Stimulated activated CD8-positive, alpha-beta memory T cell treated with anti-CD3 and anti-CD28 coated beads, Interleukin-7, amount 100 ng/mL, for 1 hour (primary cell): ENCODE measurements at places on chromosomes 7 and 10.

DNA sequence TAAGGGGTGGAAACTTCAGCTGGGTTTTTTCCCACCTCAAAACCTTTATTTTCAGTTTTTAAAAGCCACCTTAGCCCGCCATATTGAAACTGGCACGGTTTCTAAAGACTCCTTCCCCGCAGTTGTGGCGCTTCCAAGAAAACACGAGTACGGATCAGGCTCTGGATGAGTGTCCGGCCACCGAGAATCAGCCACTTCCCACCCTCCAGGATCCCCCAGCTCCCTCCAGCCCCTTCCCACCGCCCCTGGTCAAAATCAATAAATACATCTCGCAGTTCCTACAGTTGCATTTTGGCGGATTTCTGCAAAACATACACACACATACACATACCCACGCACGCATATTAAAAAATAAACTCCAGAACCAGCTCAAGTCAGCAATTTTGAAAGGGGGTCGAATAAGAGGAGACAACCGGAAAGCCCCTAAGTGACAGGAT, 1.1 kb downstream of the SFMBT2 start:
- no peak for DNase-seq

DNA sequence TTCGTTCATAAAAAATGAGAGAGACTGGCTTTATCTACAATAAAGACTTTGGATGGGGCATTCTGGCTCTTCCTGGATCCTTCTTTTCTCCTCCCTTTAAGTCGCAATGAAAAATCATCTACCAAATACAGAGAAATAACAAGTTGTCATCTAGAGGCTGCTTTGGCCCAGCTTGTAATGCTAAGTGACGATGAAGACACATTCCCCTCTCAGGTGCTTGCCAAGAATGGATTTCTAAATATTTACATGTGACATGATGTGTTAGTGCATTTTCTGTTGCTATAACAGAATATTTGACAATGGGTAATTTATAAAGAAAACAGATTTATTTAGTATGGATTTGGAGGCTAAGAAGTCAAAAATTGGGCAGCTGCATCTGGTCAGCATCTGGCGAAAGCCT, 308.6 kb upstream of the NPVF start:
- no peak for DNase-seq

GRCh38 chr7:74104702-74105101, 21.1 kb downstream of the LIMK1 start:
- no peak for DNase-seq

GRCh38 chr10:61951144-61951483, 49.6 kb downstream of the ARID5B start:
- DNase-seq, result no peak

DNA sequence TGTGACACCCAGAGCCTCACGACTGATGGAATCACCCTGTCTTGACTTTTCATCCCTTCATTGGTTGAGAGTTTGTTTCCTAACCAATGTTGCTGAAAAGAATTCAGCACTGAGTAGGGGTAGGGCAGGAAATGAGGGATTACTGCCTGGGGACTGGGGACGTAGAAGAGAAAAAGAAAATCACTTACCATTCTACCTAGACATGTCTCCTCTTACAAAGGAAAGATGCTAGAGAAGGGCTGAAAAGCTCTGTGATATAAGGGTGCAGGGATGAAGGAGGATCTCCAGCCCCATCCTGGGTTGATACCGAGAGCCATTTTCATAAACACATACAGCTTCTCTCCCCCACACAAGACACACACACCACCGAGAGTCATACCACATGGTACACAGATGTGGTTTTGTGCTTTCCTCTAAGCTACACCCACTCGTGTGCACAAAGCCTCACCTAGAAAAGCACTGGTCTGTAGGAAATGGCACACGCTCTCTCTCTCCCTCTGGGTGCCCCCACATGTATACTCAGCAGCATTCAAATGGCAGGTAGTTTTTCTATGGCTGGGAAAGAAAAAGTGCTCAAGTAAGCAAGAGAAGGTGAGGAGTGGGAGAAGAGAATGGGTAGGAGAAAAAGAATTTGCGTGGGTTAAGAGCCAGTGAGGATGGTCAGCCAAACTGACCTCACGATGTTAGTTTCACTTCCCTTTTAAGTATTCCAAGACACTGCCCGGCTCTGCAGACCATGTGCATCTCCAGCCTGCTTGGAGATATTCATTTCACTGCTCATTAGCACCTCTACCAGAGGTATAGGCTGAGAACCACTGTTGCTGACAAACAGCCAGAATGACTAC, 85.8 kb downstream of the CALD1 start:
- DNase-seq, result no peak

DNA sequence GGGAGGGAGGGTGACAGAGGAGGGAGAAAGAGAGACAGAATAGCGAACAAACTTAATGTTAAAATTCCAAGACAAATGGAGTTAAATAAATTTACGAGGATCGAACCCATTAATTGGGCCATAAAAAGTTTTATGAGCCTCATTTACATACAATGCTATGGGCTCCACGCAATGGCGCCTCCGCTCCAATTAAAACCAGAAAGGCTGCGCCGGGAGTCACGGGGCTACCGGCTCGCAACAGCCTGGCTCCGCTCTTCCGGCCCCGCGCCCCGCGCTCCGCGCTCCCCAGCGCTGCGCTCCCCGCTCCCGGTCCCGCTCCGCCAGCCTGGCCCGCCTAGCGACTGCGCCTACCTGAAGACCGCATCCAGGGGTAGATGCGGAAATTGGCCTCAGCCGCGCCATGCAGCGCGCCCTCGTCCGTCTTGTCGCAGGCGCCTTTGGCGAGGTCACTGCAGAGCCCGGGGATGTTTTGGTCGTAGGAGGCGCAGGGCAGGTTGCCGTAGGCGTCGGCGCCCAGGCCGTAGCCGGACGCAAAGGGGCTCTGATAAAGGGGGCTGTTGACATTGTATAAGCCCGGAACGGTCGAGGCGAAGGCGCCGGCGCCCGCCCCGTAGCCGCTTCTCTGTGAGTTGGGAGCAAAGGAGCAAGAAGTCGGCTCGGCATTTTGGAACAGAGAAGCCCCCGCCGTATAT, 513 bp downstream of the HOXA7 start:
- no peak for DNase-seq

DNA sequence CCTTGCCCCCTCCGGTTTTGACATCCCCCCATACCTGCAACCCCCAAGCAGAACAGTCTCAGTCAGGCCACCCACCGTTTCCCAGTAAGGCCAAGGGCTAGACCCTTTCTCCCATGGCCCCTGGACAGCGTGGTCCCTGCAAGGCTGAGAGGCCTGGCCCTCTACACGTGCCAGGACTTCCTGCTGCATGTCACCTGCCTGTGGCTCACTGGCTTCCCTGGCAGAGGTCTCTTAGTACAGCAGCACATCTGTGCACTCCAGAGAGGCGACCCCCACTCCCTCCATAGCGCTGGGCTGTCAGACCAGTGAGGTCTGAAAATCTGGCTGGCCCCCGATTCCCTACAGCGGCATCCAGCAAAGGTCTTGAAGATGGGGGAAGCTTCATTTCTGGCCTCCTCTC, 26.4 kb upstream of the JAKMIP3 start:
- DNase-seq, result no peak

- DNase-seq, result no peak
These were observed 64.1 kb downstream of the PTPRZ1 start for GRCh38 chr7:121936951-121937623.

DNA sequence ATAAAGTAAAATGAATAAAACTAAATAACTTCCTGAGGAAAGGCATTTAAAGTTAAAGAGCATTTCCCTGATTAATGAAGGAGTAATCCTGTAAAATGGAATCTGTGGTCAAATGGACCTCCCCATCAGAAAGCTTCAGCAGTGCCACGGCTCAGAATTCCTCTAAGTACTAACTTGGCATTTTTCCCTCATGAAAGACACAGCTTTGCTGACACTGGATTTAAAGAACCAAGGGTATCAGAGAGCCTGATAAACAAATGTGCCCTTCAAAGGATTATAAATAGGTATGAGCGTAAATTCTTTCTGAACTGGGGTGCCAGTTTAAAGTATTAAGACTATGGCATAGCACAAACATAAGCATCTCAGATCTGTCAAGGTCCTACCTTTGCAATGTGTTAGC, 24.2 kb upstream of the RNF148 start:
- no peak for DNase-seq

DNA sequence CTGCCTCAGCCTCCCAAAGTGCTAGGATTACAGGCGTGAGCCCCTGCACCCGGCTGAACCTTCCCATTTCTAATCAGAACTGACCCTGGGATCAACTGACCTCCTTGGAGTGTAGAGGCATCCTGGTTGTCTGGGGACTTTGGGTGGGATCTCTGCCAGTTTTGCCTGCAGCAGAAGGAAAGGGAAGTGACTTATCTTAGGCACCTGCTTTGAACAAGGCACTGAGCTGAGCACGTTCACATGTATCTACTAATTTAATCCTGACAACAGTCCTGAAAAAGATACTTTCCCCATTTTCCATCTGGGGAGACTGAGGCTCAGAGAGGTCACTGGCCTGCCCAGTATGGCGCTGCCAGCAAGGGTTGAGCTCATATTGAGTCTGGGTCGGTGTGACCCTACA, 153.4 kb downstream of the CUX1 start:
- DNase-seq, result no peak

DNA sequence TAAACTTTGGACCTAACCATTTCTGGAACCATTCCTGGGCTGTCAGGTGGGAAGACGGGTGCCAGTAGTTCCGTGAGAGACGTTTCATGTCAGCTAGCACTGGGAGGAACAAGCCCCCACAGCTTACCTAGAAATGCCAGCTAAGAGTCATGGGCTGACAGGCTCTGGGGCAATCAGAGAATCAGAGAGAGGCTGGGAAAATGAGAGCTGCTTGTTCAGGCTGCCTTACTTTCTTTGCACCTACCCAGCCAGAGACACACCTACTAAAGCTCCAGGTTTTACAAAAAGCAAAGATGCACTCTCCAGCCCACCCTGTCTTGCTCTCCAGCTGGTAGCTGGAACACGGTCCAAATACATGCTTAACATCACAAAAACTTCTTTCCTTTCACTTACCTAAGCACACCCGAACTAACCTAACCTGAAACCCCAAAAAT, 688 bp downstream of the PTN start:
- DNase-seq, result no peak

- no peak for DNase-seq
These were observed 42.6 kb downstream of the CNOT4 start for GRCh38 chr7:135467207-135467711.

- no peak for DNase-seq
These were observed 12.7 kb downstream of the EBF3 start for GRCh38 chr10:129951101-129951969.

GRCh38 chr10:123550675-123551096, 115.5 kb upstream of the GPR26 start:
- DNase-seq, result no peak

- no peak for DNase-seq
These were observed 16.5 kb downstream of the TMEM236 start for GRCh38 chr10:17768496-17768895.

GRCh38 chr10:2476812-2477553, 590.4 kb upstream of the PFKP start:
- no peak for DNase-seq

- DNase-seq, result no peak
These were observed 1.5 kb upstream of the GATA3 start for GRCh38 chr10:8052956-8053445.

DNA sequence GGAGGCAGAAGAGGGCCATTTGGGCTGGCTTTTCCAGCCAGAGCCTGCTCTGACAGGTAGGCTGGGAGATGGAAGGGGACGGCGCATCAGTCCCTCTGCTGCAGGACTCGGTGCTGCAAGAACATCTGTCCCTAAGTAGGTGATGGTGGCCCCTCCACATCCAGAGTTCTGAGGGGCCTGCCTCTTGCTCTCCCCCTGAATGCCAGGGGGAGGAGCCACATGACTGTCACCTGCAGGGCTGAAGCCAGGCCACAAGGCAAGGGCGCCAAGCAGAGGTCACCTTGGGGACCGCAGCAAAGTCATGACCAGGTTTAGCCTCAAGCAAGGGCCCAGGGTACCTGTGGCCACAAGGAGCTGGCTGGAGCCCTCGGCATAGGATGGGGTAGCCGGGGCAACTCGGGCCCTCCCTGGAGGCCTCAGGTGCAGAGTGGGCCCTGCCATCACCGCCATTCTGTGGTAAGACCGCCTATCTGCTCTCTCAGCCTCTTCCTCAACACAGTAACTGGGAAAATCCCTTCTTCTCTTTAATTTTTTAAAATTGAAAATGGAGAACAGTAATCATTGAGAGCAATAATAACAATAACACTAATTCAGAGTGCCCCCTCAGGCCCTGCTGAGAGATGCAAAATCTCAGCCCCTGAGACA, 99.3 kb downstream of the FAM53B start:
- no peak for DNase-seq

DNA sequence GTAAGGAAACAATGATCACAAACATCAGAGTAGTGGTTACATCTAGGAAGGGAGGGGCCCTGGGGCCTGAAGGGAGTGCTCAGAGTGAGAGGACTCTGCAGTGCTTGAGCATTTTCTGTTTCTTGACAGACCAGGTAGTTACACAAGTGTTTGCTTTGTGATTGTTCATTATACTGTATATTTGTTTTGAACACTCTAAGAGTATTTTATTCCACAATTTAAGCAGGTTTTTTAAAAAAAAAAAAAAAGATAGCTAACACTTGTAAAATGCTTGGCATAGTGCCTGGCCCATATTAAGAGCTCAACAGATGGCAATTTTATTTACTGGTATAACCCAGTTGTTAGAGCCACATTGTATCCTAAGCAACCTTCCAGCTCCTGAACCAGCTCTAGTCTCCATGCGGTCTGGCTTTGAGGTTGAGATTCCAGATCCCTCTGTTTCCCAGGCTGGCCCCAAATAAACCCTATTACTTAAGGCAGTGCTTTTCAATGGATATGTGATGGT, 20.1 kb upstream of the ATXN7L1 start:
- no peak for DNase-seq

DNA sequence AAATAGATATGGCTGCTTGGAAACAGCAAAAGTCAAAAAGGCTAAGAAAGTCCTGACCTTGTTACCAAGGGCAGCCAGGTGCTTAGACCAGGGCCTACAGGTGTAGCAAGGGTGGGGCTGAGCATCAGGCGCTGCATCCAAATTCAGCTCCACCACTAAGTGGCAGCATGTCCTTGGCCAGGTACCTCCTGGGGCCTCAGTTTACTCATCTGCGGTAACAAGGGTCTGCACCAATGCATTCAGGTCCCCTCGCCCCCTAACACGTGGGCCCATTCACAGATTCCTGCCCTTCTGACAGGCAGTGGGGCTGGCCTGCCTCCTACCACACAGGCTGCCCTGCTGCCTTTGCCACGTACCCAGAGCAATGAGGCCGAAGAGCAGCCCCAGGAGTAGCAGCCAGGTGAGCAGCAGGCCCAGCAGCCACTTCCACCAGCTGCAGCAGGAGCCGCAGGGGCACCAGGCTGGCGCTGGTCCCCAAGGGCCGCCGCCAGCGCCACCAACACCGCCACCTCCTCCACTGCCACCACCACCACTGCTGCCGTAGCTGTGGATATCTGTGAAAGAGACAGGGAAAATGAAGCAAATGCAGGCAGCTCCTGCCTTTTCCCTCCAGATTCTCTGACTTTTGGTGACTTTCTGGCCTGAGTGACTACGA, 28.9 kb downstream of the COL17A1 start:
- no peak for DNase-seq

GRCh38 chr7:83271212-83272099, 108.8 kb upstream of the PCLO start:
- no peak for DNase-seq
